ENCODE measurements at places on chromosomes 1 and 21.

DNA sequence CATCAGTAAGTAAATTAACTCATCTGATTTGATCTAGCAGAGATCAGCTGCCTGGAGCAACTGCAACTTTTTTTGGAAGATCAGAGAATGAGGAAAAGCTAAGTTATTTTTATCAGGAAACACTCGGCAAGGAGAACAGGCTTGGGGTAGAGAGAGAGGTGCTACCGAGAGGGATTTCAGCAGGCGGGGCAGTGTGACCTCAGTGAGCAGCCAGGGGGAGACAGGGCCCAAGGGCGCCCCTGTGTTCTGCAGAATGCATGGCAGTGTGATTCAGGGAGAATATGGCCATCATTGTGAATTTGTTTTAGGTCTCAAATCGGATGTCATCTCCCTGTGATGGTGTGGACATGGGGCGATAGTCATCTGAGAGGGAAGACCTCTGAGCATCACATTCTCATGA lies 484.1 kb upstream of the VAMP3 start:
- no peak for DNase-seq

DNA sequence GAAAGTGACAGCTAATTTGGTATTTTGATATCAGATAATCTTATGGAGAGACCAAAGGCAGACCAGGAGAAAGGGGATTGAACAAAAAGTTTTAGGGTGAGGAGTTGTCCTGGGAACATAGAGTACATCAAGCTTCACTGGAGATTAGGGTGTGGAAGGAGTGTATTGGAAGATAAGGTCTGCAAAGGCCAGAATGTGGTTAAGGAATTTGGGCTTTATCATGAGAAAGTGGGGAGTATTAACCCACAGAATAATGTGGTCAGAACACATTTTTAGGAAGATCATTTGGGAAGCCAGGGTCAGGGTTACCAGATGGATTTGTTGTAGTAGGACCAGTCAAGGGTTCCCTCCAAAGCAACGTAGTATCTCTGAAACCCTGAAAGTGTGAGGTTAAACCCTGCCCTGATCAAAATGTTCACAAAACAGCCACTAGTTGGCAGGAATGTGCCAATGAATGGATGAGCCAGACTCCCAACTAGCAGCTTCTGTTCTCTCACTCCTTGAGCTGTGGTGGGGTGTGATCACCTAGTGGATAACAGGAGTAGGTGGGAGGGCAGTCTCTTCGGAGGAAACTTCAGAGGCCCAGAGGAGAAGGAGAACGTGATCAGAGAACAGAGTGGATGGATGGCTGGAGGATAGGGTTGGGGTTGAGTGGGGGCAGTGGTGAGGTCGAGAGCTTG lies 35.8 kb downstream of the SLC2A1 start:
- peak; percentile 48 for DNase-seq

DNA sequence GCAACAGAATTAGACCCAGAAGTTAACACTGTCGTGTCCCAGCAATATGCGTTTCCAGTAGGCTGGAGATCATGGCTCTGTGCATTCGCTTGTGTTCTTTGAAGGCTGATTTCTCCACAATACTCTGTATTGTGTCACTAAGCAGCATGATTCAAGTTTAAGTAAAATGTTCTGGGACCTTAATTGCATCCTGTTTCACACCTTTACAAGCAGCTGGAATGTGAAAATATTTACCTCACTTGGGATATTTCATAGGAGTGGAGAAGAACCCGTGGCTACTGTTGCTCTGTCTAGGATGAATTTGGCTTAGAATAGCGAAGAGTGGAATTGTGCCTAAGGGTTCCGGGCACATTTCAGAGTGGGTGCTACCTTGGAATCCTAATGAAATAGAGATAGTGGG lies 6.3 kb downstream of the PTGFRN start:
- DNase-seq, result no peak

- DNase-seq, result no peak
Measured at GRCh38 chr1:67383999-67384638, 46.1 kb downstream of the SERBP1 start.

GRCh38 chr21:45283035-45283610 lies 4.6 kb downstream of the POFUT2 start:
- DNase-seq, result no peak

GRCh38 chr1:113488576-113489177 lies 98.4 kb downstream of the MAGI3 start:
- DNase-seq, result no peak

DNA sequence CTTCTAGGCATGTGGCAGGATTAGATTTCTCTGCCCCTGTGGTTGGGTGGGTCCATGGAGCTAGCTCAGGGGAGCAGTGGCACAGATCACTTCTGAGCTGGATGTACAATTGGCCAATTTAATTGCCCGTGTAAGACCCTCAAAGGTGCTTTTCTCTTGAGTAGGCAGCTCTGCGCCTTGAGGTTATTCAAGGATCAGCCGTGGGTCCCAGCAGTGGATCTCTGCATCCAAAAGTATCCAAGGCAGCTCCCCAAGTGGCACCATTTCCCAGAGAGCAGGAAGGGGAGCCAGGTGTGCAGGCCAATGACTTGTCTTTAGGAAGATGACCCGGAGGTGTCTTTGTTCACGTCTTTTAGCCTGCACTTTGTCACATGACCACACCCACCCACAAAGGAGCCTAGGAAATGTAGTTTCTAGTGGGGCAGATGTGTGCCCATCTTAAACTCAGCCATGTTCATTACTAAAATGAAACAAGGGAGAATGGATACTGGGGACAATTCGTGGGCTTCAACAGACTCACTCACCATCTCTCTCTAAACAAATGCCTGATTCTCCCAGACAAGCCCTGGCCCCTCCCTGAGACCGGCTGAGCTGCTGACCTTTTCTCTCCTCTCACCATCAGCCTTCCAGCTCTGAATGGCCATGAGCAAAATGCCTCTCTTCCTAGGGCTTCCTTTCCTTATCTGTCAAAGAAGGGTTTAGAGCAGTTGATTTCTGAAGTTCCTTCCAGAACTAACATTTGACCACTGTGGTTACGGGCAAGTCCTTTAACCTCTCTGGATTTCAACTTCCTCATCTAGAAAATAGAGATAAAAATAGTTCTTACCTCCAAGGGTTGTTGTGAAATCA lies 41.4 kb upstream of the TENT5C start:
- no peak for DNase-seq

DNA sequence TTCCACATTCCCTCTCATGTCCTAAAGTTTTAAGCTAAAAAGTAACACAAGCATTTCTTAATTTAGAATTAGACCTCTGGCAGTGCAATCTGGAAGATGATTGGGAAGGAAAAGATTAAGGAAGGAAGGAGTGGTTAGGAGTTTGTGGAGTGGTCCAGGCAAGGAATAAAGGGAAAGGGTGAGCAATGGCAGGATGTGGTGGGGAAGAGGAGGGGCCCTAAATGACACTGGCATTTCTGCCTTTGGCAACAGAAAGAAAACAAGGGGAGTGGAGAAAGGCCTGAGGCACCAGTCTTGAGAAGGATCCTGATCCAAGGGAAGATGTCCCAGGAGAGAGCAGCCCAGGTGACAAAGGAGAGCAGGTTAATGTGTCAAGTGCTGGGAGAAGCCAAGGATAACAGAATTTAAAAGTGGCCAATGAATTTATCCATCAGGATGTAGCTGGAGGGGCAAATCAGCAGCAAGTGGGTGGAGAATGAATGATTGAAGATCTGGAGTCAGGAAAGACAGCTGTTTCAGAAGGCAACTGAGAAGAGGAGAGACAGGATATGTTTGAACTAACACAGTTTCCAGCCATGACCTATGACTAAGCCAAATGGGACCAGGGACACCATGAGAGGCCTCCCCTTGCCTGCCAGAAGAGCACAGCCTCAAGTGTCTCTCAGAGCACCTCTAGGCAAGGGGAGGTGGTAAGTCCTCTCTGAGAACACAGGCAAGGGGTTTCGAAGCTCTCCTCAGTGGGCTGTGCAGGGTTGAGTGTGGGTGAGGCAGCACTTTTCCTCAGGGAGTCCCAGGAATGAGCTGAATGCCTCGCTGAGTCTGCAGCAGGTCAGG lies 20.9 kb upstream of the LY9 start:
- DNase-seq, result no peak

DNA sequence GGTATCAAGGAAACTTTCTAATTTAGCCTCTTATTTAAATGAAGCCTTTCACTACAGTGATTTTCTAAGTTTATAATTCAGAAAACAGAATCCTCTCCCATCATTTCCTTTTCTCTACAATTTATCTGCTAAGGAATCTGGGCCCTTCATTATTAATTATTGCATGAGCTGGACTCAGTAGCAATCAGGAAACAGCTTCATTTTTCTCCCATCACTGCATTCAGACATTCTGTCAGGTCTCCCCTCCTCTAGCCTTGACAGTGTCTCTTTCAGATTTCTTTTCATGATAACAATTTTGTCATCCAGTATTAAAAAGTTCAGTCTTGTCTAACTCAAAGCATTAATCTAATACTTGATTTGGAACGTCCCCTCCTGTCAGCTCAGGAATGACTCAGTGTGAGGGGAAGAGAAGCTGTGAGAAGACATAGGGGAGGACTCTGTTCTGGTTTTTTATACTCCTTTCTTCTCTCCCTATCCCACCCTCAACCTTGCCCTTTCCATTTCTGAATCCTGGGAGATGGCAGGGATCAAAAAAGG lies 28.1 kb downstream of the SLC44A5 start:
- no peak for DNase-seq

DNA sequence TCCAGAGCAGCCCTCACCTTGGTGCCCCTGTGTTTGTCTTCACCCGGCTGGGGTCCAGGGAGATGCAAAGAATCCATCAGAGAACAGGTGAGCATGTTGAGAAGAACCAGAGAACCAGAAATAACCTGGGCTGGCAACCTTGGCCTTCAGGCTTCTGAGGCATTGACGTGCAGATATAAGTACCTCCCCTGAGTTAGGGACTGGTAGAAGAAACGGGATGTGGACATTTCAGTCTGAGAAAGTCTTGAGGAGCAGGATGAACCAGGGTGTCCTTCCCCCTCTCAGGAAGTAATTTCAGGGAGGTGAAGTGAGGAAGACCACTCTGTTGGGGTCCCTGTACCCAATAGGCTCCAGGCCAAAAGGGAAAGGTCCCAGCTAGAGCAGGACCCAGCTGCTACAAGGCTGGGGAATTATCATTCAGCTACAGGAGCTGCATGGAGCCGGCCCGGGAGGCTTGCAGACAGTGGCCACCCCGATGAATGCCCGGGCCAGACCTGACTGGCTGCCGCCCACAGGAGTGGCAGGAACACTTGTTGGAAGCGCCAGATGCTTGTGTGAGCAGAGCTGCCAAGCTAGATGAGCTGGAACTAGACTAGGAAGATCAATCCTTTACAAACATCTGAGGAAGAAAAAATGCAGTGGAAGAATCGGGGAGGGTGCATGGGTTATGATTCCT lies 1.7 kb upstream of the AURKAIP1 start:
- DNase-seq, result no peak

DNA sequence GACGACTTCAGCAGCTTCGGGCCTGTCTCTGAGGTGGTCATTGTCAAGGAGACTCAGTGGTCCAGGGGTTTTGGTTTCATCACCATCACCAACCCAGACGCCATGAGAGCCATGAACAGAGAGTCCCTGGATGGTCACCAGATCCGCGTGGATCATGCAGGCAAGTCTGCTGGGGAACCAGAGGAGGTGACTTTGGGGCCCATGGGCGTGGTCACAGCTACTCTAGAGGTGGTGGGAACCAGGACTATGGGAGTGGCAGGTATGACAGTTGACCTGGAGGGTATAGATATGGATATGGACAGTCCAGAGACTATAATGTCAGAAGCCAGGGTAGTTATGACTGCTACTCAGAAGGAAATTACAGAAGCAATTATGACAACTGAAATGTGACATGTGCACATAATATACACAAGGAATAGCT lies 19.3 kb upstream of the METTL13 start:
- DNase-seq, result no peak

- DNase-seq, result no peak
Measured at GRCh38 chr1:175687622-175688415, 55.6 kb downstream of the TNR start.

- no peak for DNase-seq
Measured at GRCh38 chr1:19080721-19081120, 124.2 kb upstream of the IFFO2 start.
